Stimulated activated naive CD8-positive, alpha-beta T cell treated with anti-CD3 and anti-CD28 coated beads, Interleukin-15, Interleukin-2, amounts not matched to agents 100 U/mL and 50 U/mL, for 24 hours (primary cell): ENCODE measurements at places on chromosomes 7 and 10.

- DNase-seq = no peak
Observed at GRCh38 chr10:122487174-122487765, 25.9 kb downstream of the HTRA1 start.

GRCh38 chr10:97333351-97333600 lies 1.3 kb downstream of the FRAT2 start:
- no peak for DNase-seq

DNA sequence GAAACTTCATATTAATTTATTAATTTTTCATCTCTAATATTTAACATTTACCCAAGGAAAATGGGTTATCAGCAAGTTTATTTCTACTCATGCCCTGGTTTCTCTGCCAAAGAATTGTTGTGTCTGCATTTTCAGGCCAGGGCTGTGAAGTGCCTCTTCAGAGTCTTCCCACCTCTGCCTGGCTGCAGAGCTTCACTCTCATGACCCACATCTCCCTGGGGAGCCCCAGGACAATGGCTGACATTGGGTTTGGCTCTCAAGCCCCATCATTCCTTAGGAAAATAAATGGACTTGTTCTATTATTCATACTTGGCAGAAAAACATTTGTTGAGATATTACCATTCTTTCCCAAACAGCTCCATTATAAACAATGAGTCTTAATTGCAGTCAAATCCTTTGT lies 30.3 kb downstream of the CACNA2D1 start:
- no peak for DNase-seq

- no peak for DNase-seq
Observed at GRCh38 chr10:29157321-29157720, 131.5 kb upstream of the LYZL1 start.

DNA sequence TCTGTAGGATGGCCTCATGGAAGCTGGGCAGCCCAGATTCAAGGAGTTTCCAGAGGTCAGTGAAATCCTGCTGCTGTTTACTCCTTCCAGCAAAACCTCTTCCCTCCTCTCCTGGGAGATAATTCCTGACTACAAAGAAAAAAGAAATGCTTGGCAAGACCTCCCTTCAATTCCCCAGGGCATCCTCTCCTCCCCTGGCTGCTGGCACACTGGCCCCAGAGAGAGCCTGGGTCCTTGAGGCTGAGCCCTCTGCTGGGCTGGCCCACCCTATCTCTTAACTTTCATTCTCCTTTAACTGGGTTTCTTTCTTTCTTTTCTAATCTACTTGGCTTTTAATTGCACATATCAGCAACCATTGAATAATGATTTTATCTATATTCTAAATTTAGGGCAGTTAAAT lies 7.7 kb downstream of the DRGX start:
- no peak for DNase-seq

- DNase-seq = no peak
Observed at GRCh38 chr10:12668634-12669033, 319.3 kb downstream of the CAMK1D start.

GRCh38 chr7:9498303-9498702 lies 1064.9 kb downstream of the NXPH1 start:
- no peak for DNase-seq

DNA sequence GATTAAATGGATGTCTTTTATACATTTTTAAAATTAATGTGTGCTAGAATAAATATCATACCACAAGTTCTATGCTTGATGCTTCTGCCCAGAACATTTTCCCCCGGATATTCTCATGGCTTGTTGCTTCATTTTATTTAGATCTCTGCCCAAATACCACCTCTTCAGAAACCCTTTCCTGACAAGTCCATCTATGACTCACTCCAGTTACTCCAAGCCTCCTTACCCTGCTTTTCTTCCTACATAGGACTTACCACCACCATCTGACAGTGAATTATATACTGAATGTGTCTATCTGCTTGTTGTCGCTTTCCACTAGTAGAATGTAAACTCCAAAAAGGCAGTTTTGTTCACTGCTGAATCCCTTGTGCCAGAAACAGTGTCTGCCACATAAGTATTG lies 19.1 kb upstream of the ERVW-1 start:
- no peak for DNase-seq

DNA sequence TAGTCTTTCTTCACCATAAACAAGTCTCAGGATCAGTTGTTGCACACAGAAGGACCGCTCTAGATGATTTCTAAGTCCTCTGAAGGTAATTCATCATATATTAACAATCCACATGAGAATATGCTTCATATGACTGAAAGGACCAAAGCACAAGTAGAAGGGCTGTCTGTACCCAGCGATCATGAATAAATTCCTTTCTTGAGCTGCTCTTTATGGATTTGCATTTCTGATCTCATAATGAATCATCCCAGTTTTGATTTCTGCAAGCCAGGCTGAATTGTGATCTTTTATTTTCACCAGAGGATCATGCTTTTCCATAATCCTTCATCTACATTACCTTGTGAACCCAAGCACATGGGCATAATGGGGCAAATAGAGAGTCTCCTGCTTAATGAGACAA lies 675.6 kb downstream of the MAGI2 start:
- DNase-seq = no peak
